ENCODE measurements at places on chromosomes 13 and 19. TPM values are rescaled to one million over a fixed set of nuclear protein-coding genes. Genes with fewer than 3 reads are reported as not detected.

GRCh38 chr13:59584761-59585670, 578.7 kb downstream of the DIAPH3 start:
- H3K4me1 ChIP-seq: no peaks in the 10 kb centered on the region
- DNase-seq: no peak
- no peaks in the 10 kb centered on the region for H3K36me3 ChIP-seq
- no peak overlapping the region for H3K27ac ChIP-seq
- H3K27me3 ChIP-seq: no peaks in the 10 kb centered on the region

DNA sequence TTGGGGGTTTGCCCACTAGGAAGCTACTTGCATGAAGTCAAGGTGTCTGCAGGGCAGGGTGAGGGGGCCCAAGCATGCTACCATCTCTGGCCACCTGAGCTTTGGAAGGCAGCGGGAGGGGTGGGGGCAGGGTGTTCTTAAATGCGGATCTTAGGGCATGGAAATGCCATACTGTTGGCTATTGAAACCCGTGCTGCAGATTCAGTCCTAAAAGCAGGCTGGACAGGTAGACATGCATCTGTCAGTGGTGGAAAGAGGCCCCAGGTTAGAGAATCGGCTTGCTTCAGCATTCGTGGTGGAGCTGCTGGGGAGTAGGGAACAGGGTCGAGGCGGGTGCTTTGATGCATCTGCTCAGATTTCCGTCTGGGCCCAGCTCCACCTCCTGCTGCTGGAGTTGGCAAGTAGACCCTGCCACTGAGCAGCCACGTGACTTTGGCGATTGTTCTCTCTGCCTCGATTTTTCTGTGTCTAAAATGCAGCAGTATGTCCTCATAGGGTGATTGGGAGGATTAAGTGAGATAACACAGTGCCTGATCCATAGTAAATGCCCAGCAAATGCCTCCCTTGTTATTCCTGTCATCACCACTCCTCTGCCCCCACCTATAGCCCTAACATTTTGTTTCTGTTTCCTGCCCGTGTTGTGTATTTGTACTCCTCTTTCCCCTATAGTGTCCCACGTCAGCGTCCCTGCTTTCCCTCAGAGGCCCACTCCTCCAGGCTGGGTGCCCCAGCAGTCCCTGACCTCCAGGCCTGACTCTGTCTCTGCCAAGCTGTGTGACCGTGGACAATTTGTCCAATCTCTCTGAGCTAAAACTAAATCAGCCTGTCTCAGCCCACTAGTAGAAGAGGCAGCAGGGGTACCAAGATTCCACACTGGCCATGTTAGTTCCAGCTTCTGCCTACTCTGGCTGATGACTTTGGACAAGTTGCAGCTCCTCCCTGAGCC, 5.8 kb downstream of the PPP1R37 start:
- peak overlapping the region; percentile 42 for H3K27ac ChIP-seq
- peaks cover 67% of the 10 kb centered on the region for H3K4me1 ChIP-seq
- DNase-seq: no peak
- H3K36me3 ChIP-seq: no peaks in the 10 kb centered on the region

GRCh38 chr13:99905224-99905623, 66.3 kb downstream of the ZIC5 start:
- DNase-seq: no peak
- no peaks in the 10 kb centered on the region for H3K4me1 ChIP-seq
- no peak overlapping the region for H3K27ac ChIP-seq
- H3K27me3 ChIP-seq: peaks cover 19% of the 10 kb centered on the region
- H3K4me3 ChIP-seq: no peak overlapping the region
- no peaks in the 10 kb centered on the region for H3K36me3 ChIP-seq

DNA sequence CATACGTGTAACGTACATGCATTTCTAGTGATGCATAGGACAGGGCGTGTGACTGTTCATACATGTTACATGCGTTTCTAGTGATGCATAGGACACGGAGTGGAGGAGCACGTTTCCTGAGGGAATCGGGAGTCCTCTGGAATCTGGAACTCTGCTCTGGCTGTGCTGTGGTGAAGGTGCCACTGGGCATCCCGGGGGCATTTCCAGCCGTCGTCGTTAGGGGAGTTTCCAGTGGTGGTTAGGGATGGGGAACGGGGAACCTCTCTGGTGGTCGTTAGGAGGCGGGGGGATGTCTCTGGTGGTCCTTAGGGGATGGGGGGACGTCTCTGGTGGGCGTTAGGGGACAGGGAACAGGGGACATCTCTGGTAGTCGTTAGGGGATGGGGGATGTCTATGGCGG, 209.6 kb upstream of the SOX1 start:
- H3K36me3 ChIP-seq: no peaks in the 10 kb centered on the region
- no peaks in the 10 kb centered on the region for H3K27me3 ChIP-seq
- DNase-seq: no peak

- no peaks in the 10 kb centered on the region for H3K4me1 ChIP-seq
- no peaks in the 10 kb centered on the region for H3K27me3 ChIP-seq
- no peak overlapping the region for H3K27ac ChIP-seq
- DNase-seq: no peak
Observed at GRCh38 chr19:30878495-30878894, 470.7 kb downstream of the TSHZ3 start.

CFAP97D2 gene
- total RNA-seq: not detected

- no peaks in the 10 kb centered on the region for H3K36me3 ChIP-seq
- no peak within 1 kb of the TSS for H3K4me3 ChIP-seq
- H3K4me1 ChIP-seq: no peaks in the 10 kb centered on the region
Observed at GRCh38 chr19:4518345-4519171, at the start of gene PLIN4. TSS of gene PLIN4 (minus strand) at chr19:4518486. CDS start at chr19:4518272, 214 bp downstream.

TUBB4A gene
- total RNA-seq: 0.58 TPM

DNA sequence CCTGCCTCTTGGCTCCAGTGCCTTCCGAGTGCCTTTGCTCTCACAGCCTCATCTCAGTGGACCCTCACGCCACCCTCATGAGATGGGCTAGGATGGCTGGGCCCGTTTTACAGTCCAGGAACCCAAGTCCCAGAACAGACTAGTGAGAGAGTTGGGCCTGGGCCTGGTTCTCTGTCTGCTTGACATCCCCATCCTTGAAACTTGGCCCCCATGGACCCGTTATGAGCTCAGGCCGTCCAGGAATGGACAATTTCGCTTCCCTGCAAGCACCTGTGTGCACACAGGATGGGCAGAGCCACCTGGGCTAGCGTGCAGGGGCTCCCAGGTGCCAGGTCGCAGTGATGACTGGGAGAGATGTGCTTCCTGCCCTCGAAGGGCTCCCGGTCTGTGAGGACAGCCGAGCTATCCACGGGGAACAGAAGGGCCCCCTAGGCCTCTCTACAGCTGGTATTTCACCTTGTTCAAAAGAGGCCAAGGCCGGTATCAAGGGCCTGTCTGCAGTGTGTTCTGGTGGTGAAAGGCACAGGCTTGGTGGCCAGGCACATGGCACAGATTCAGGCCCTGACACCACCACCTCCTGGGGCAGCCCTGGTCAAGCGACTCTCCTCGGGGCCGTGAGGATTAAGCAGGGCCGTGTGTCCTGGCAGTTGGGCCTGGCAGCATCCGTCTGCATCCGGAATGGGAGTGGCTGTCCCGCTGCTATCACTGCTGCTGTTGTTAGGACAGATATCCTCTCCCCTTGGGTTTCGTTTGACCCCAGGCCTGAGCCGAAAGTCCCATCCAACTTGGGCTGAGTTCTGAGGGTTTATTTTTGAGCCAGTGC, 38.9 kb downstream of the CAPN12 start:
- H3K27ac ChIP-seq: peak overlapping the region; percentile 47
- H3K36me3 ChIP-seq: peaks cover 99% of the 10 kb centered on the region
- H3K4me3 ChIP-seq: no peak overlapping the region
- no peaks in the 10 kb centered on the region for H3K27me3 ChIP-seq

ZNF284 gene
- total RNA-seq: 2.9 TPM

- H3K27ac ChIP-seq: no peak overlapping the region
- H3K36me3 ChIP-seq: no peaks in the 10 kb centered on the region
- no peak for DNase-seq
- H3K4me1 ChIP-seq: no peaks in the 10 kb centered on the region
- H3K27me3 ChIP-seq: no peaks in the 10 kb centered on the region
Observed at GRCh38 chr19:49403404-49404187, 15.5 kb downstream of the KASH5 start.

DNA sequence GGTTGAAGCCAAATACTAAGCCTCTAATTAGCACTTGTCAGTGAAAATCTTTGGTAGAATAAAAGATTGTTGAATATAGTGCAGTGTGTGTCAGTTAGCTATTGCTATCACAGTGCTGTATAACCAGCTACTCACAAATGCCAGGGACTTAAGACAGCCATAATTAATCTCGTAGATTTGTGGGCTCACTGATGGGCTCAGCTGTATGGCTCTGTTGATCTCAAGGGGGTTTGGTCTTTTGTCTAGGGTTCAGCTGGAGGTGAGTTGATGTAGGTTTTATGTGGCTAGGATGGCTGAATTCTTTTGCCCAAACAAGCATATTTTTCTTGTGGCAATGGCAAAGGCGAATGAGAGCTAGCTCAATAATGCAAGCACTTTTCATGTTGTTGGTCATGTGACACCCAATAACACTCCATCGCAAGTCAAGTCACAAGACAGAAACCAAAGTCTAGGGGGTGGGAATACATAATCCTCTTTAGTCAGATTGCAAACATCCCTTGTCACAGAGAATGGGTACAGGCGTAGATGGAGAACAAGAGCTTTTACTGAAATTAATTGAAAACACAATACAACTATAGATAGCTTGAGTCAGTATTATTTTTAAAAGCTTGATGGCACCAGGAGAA, 121.7 kb upstream of the EDNRB start:
- no peaks in the 10 kb centered on the region for H3K27me3 ChIP-seq
- DNase-seq: no peak
- no peak overlapping the region for H3K4me3 ChIP-seq
- H3K27ac ChIP-seq: no peak overlapping the region
- H3K36me3 ChIP-seq: no peaks in the 10 kb centered on the region

- no peak for DNase-seq
- no peaks in the 10 kb centered on the region for H3K4me1 ChIP-seq
- no peaks in the 10 kb centered on the region for H3K36me3 ChIP-seq
- H3K4me3 ChIP-seq: no peak overlapping the region
Observed at GRCh38 chr13:112346173-112346898, 29.8 kb upstream of the SPACA7 start.

GRCh38 chr19:17942181-17942580, 9.4 kb downstream of the CCDC124 start:
- no peaks in the 10 kb centered on the region for H3K27me3 ChIP-seq
- H3K4me3 ChIP-seq: no peak overlapping the region
- peaks cover 17% of the 10 kb centered on the region for H3K36me3 ChIP-seq
- no peak overlapping the region for H3K27ac ChIP-seq
- H3K4me1 ChIP-seq: peaks cover 3% of the 10 kb centered on the region

- DNase-seq: no peak
- peaks cover 71% of the 10 kb centered on the region for H3K36me3 ChIP-seq
- H3K4me1 ChIP-seq: no peaks in the 10 kb centered on the region
- no peaks in the 10 kb centered on the region for H3K27me3 ChIP-seq
Observed at GRCh38 chr19:7454998-7455397, 33.8 kb downstream of the PEX11G start.

DNA sequence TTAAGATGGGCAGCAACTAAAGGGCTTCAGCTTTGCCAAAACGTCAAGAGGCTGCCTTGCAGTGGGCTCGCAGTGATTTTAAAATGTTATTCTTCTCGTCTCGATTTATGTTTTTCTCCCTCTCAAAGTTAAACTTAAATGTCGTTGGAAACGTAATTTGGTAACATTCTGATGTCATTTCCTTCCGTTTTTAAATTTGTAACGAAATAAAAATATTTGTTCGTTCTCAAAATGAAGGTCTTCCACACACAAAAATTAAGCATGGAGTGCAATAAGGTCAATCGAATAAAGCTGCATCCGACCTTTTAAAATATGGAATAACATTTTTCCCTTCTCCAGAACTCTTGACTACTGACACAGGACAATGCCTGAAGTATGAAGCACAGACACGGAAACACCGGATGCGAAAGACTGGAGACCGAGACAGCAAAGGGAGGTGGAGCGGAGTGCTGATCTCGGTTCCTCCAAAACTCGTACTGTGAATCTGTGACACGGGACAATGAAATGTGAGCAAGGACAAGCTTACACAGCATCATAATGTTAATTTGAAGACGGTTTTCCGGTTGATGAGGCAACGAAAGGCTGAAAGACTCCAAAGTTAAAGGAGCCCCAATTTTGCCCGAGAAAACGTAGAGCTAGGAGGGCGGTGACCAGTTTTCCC, 850 bp downstream of the MTMR6 start:
- H3K4me3 ChIP-seq: peak overlapping the region; percentile 97
- H3K27ac ChIP-seq: peak overlapping the region; percentile 95
- no peak for DNase-seq
- peaks cover 22% of the 10 kb centered on the region for H3K4me1 ChIP-seq
- H3K36me3 ChIP-seq: no peaks in the 10 kb centered on the region

- DNase-seq: no peak
- no peak overlapping the region for H3K27ac ChIP-seq
- no peaks in the 10 kb centered on the region for H3K36me3 ChIP-seq
- no peaks in the 10 kb centered on the region for H3K27me3 ChIP-seq
- H3K4me3 ChIP-seq: no peak overlapping the region
Observed at GRCh38 chr13:82136880-82137279, 1745.4 kb downstream of the SLITRK1 start.

DNA sequence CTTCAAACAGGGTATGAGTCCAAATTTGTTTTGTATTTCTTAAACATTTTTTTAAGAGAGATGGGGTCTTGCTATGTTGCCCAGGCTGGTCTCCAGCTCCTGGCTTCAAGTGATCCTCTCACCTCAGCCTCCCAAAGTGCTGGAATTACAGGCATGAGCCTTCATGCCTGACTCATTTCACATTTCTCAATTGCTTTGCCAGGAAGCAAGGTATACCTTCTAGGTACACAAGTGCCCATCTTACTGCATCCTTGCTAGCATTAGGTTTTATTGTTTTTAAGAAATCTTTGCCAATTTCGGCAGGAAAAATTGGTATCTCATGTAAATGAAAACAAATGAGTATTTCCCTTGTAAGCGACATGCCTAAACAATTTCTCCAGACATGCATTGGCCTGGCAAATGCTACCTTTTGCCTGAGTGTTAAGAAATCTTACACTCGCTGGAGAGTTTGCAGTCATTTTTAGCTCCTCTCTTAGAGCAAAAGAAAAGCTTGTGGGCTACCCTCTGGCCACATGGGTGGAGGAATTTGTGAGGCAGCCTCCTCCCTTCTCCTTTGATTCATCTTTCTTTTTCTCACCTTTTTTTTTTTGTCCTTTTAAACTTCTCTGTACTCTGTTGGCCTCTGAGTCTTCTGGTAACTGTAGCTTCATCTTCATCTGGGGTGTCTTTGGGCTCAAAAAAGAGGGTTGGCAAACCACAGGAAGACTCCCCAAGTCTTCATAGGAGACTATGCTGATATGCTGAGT, 33.0 kb downstream of the ACTL9 start:
- no peak for DNase-seq
- no peaks in the 10 kb centered on the region for H3K4me1 ChIP-seq
- H3K27ac ChIP-seq: no peak overlapping the region
- no peaks in the 10 kb centered on the region for H3K36me3 ChIP-seq

HCN2 gene
- 0.52 TPM for total RNA-seq

CGB3 gene
- not detected for total RNA-seq

FCGBP gene
- 10.3 TPM for total RNA-seq

GRCh38 chr19:58058467-58058866, 615 bp upstream of the ZNF135 start:
- H3K27ac ChIP-seq: peak overlapping the region; percentile 89
- no peak for DNase-seq
- H3K27me3 ChIP-seq: no peaks in the 10 kb centered on the region
- no peak overlapping the region for H3K4me3 ChIP-seq
- H3K4me1 ChIP-seq: no peaks in the 10 kb centered on the region

- no peak overlapping the region for H3K4me3 ChIP-seq
- H3K4me1 ChIP-seq: peaks cover 6% of the 10 kb centered on the region
- no peaks in the 10 kb centered on the region for H3K36me3 ChIP-seq
- no peaks in the 10 kb centered on the region for H3K27me3 ChIP-seq
- H3K27ac ChIP-seq: peak overlapping the region; percentile 60
Observed at GRCh38 chr13:22061806-22062391, 391.0 kb downstream of the FGF9 start.

CEACAM4 gene
- total RNA-seq: 4.6 TPM
